ENCODE measurements at places on chromosomes 4 and X.

DNA sequence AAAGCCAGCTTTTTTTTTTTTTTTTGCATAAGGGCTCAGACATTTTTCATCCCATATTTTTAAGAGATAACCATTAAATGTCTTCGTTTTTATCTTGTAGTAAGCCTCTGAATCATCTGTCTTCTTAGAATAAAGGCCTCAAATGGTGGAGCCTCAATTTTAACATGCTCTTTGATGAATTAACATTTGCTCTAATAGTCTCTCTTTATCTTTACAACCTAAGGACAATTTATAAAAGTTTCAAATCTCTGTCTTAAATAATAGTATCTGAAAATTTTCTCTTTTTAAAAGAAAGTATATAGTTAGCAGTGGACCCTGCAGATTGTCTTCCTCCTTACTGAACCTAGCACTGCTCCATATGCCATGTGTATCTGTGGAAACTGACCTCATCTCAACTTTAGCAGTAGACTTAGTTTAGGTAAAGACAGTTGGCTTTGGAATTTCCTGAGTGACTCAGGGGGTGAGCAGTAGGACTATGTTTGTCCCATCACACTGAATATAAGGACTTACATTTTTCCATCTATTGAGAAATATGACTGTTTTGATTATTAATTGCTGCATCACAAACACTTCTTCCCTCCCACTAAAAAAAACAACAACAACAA, 1658.0 kb downstream of the STIM2 start:
- DNase-seq, result no peak

- no peak for DNase-seq
These were observed 50.4 kb upstream of the PGAM4 start for GRCh38 chrX:78019586-78020483.

- DNase-seq, result no peak
These were observed 36.5 kb downstream of the SLC7A11 start for GRCh38 chr4:138205531-138206233.

GRCh38 chr4:159017323-159018026, 85.4 kb upstream of the RAPGEF2 start:
- no peak for DNase-seq

- no peak for DNase-seq
These were observed 37.8 kb downstream of the DGKK start for GRCh38 chrX:50432829-50433289.

GRCh38 chr4:123107444-123108252, 185.3 kb upstream of the NUDT6 start:
- no peak for DNase-seq

Data from RWPE1 (cell line).